Activated effector memory CD4-positive, alpha-beta T cell treated with anti-CD3 and anti-CD28 coated beads, Interleukin-2, amount 50 U/mL, for 16 hours (primary cell): ENCODE measurements at places on chromosomes 2 and 18.

- DNase-seq: no peak
These were observed 46.9 kb upstream of the ARHGAP28 start for GRCh38 chr18:6682437-6683111.

DNA sequence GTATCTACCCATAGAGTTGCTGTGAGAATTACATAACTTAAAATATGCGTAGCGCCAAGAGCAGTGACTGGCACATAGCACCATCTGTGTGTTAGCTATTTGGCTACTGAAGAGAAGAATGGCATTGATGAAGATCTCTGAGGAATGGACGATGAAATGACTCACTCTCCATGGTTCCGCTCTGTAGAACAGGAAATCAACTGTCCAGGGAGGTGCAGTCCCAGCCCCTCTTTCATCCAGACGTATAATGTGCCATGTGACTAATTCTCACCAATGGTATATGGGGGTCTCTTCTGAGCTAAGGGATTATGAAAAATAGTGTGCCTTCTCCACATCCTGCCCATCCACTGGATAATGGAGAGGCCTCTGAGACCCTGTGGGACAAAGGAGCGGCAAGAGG is 254.8 kb downstream of the CYP26B1 start:
- DNase-seq: no peak

GRCh38 chr2:63834401-63834800 is 7.3 kb upstream of the UGP2 start:
- DNase-seq: no peak

DNA sequence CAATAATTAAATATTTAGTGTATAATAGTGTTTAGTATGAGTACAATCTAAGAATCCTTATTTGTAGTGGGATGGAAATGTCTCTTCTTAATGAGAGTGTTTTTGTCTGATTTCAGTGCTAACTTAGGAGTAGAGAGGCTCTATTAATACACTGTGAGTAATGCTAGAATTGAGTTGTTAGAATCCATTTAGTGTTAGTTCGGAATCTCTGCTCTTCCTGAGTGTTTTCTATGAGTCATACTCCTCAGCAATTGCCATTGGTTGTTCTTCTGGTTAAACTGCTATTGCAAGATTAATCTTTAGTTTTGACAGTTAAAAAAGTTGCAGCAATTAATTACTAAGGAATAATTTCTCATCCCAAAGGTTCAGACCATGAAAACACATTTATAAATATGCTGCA is 828.6 kb upstream of the POU3F3 start:
- no peak for DNase-seq

GRCh38 chr2:165950438-165950837 is 3.1 kb downstream of the TTC21B start:
- DNase-seq: no peak

GRCh38 chr2:133270550-133270949 is 297.7 kb downstream of the NCKAP5 start:
- DNase-seq: no peak

GRCh38 chr2:197377670-197378069 is 57.2 kb downstream of the SF3B1 start:
- DNase-seq: no peak
